ENCODE measurements at places on chromosomes 7 and 10. TPM values are rescaled to one million over a fixed set of nuclear protein-coding genes. Genes with fewer than 3 reads are reported as not detected.

The ELOVL3 gene
- 2.7 TPM for total RNA-seq

The MBL2 gene
- under 0.01 TPM for total RNA-seq

The ZMIZ2 gene
- total RNA-seq = 19.4 TPM

GRCh38 chr10:84078771-84079170 is 60.5 kb upstream of the GHITM start:
- DNase-seq = no peak

The SUMF2 gene
- 231 TPM for total RNA-seq

GRCh38 chr10:89677341-89677740 is 24.0 kb upstream of the KIF20B start:
- no peak for DNase-seq

The COPG2 gene
- total RNA-seq = 53.0 TPM

The MSMB gene
- not detected for total RNA-seq

The CUZD1 gene
- total RNA-seq = 0.59 TPM

The NUTM2D gene
- 1.5 TPM for total RNA-seq

DNA sequence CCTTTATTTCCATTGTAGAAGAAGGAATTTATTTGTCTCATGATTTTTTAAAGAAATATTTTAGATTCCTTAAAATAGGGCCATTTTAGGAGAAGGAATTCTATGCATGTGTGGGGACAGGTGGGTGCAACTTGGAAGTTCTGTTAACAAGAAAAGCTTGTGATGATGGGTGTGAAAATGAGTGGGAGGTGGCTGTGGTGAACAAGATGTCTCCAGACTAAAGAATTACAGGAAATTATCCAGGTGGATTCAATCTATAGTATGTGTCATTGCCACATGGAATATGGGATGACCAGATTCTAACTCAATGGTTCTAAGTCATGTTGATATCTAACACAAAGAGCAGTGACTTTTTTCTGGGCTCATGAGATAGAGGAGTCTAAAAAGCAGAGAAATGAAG is 229.6 kb upstream of the IGFBP3 start:
- no peak for DNase-seq
